ENCODE measurements at places on chromosomes 6 and 20.

GRCh38 chr20:40741507-40742106 is 52.6 kb upstream of the MAFB start:
- DNase-seq, result no peak

DNA sequence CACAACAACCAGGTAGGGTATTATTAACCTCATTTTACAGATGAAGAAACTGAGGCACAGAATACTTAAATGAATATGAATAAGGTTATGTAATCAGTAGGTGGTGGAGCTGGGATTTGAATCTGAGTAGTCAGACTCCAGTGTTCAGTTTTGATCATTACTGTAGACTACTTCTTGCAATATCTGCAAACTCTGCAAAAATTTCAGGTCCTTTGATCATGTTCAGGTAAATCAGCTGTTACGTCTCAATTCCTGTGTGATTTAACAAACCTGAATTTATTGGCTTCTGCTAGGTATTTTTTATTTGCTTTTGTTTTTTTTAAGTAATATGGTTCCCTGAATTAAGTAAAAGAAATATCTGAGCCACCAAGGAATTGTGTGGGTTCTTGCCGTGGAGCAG is 70.7 kb upstream of the NOTCH4 start:
- no peak for DNase-seq

GRCh38 chr6:34275128-34275804 is 26.5 kb upstream of the SMIM29 start:
- DNase-seq, result no peak

- DNase-seq, result no peak
Observed at GRCh38 chr20:42336576-42336975, 718.4 kb upstream of the CHD6 start.

DNA sequence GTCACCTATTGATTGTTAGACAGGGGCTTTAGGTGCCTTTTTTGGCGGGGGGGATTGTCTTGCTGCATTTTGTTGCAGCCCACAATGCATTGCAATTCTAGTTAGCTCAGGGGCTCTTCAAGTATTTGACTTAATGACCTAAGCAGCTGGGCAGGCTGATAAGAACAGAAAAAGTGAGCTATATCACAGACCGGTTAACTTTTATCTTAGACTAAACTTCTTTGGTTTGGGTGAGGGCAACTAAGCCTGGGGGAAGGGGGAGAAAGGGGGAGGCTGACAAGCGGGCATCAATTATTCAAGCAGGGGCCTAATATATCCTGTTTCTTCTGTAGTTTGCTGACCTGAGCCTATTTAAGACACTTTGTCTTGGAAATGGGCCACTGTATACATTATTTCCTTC is 66.0 kb upstream of the GPR6 start:
- no peak for DNase-seq

DNA sequence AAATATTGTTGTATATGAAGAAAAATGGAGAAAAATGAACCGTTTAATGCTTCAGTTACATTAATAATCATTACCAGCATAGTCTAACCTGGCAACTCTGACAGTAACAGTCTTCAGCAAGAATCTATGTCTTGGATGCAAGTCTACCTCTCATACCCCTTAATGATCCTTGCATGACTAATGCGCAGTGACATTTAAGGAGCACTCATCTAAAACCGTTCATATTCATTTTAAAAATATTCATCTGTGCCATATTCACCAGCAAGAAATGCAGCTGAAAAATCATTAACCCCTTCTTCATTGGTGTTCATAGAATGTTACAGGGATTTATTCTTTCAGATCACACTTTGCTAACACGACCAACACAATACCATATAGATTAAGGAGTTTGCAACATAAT is 227.2 kb upstream of the ASCC3 start:
- no peak for DNase-seq

DNA sequence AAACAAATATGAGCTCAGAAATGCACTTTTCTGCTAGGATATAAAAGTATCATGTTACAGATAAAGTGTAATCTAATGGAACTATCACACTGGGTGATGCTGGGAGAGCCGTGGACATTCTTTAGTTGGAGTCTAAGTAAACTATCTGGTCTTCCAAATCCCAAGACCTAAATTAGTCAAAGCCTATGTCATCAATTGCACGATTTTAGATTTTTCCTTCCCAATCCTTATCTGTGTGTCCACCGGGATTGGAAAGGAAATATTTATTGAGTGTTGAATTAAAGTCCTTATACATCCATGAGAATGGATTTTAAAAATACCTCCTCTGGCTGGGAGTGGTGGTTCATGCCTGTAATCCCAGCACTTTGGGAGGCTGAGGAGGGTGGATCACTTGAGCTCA is 19.6 kb upstream of the MRAP2 start:
- DNase-seq, result no peak

- no peak for DNase-seq
Observed at GRCh38 chr20:1391640-1392442, 1.0 kb downstream of the FKBP1A start.

- DNase-seq, result no peak
Observed at GRCh38 chr6:164069350-164069990, 655.0 kb downstream of the QKI start.

DNA sequence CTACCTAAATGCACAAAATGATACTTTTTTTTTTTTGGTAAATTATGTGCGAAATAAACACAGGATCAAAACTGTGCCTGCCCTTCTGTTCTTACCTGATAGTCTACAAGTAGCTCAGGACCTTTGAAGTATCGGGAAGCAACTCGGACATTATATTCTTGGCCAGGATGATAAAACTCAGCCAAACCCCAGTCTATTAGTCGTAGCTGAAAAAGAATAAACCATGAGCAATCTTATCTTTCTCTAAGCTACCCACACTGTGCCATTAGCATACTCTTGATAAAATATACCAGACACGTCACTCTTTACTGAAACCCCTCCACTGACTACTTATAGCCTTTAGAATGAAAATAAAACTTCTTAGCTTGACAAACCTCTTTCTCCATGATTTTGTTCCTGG is 29.8 kb upstream of the TBC1D20 start:
- DNase-seq, result no peak

Measured in activated CD4-positive, CD25-positive, alpha-beta regulatory T cell (primary cell).